CD8-positive, alpha-beta memory T cell (primary cell): ENCODE measurements at places on chromosomes 13 and 19. TPM values are rescaled to one million over a fixed set of nuclear protein-coding genes. Genes with fewer than 3 reads are reported as not detected.

The PGLYRP1 gene
- total RNA-seq = not detected

The IL4I1 gene
- total RNA-seq = 35.6 TPM

The CDC34 gene
- 56.9 TPM for total RNA-seq

The GDF15 gene
- 0.28 TPM for total RNA-seq

The TMEM145 gene
- total RNA-seq = not detected

The PSG3 gene
- total RNA-seq = not detected

The FCER2 gene
- total RNA-seq = 0.96 TPM

The OR10H1 gene
- not detected for total RNA-seq

The SIGLEC10 gene
- 2.4 TPM for total RNA-seq

GRCh38 chr13:36999054-36999714 lies at the start of gene ALG5:
Gene ALG5 (minus strand): TSS chr13:36999340. CDS start chr13:36999300, 40 bp downstream.
- DNase-seq = peak; percentile 97
- peak within 1 kb of the TSS; percentile 95 for H3K27ac ChIP-seq
- H3K4me1 ChIP-seq = peaks cover 22% of the 10 kb centered on the region

DNA sequence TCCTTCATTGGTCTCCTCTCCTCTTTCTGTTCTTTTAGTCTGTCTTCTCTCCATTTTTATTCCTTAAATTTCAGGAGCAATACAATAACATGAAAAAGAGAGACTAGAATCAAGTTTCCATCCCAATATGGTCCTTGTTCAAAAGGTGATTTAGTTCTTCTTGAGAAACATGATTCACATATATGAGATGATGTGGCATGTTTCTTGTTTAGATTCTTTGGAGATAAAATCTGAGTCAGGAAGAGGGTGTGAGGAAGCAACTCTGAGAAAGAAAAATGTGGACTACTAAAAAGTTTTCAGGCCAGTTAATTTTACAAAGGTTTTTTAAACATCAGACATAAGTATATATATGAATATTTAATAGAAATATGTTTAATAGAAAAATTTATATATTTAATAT lies 231.4 kb downstream of the OXGR1 start:
- H3K27me3 ChIP-seq = no peaks in the 10 kb centered on the region
- H3K4me1 ChIP-seq = no peaks in the 10 kb centered on the region
- no peak overlapping the region for H3K4me3 ChIP-seq
- H3K27ac ChIP-seq = no peak overlapping the region

DNA sequence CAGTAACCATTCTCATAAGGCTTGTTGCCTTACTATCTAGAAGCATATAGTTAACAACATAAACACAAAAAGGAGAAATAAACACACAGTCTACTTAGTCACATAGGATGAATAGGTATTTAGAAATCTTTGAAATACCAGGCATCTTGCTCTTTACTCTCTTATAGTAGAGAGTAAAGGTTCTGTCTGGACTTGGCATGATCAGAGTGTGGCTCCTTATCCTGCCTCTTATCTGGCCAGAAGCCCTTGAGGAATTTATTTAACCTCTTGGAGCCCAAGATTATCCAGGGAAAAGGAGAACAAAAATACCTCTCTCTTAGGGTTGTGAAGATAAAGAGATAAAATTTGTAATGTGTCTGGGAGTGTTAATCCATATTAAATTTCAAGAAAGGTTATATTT lies 100.2 kb upstream of the MBNL2 start:
- DNase-seq = no peak
- no peak overlapping the region for H3K4me3 ChIP-seq
- H3K4me1 ChIP-seq = no peaks in the 10 kb centered on the region

- H3K27ac ChIP-seq = no peak overlapping the region
- no peaks in the 10 kb centered on the region for H3K36me3 ChIP-seq
- DNase-seq = no peak
- no peaks in the 10 kb centered on the region for H3K4me1 ChIP-seq
- H3K4me3 ChIP-seq = no peak overlapping the region
Observed at GRCh38 chr13:93899981-93900380, 579.5 kb downstream of the DCT start.

DNA sequence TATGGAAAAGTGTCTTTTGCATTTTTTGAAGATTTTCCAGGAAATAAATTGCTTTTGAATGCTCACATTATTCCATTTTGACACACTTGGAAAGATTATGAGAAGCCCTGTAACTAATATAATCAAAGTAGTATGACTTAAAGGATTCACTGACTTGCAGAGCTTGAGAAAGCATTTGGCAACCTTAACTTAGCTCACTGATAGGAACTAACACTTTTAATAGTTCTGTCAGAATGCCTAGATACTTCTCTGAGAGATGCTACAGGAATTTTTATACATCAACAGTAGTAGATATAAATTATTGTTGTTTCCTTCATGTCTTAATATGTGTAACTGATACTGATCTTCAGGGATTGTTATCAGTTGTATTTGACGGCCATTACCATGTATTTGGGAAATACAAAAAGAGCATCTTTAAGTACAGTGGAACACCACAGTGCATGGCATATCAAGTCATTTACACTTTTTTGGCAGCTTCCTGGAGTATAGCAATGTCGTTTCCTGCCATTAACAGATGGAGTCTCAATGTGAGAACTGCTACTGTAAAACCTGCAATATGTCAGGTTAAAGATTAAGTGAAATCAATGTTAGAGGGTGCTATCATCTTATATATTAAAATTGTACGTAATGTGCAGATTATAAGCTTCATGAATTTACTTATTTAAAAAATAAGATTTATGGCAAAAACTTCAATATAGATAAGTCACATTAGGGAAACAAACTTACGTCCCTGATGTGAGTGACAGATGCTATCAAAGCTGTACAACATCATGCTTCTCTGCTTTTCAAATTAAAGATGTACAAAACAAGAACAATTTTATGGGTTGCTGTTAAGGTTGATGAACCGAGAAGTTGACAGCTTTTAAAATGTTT lies 1159.8 kb upstream of the MIR17HG start:
- no peaks in the 10 kb centered on the region for H3K4me1 ChIP-seq
- no peak overlapping the region for H3K4me3 ChIP-seq
- H3K27me3 ChIP-seq = no peaks in the 10 kb centered on the region
- DNase-seq = no peak

GRCh38 chr13:105144936-105145335 lies 1390.5 kb downstream of the EFNB2 start:
- no peaks in the 10 kb centered on the region for H3K4me1 ChIP-seq
- H3K36me3 ChIP-seq = no peaks in the 10 kb centered on the region
- no peak overlapping the region for H3K27ac ChIP-seq
- H3K4me3 ChIP-seq = no peak overlapping the region
- no peak for DNase-seq

- no peak overlapping the region for H3K27ac ChIP-seq
- DNase-seq = peak; percentile 77
- no peaks in the 10 kb centered on the region for H3K4me1 ChIP-seq
- H3K36me3 ChIP-seq = no peaks in the 10 kb centered on the region
- no peaks in the 10 kb centered on the region for H3K27me3 ChIP-seq
- H3K4me3 ChIP-seq = no peak overlapping the region
Observed at GRCh38 chr19:47863514-47863936, 4.5 kb downstream of the TPRX2 start.

DNA sequence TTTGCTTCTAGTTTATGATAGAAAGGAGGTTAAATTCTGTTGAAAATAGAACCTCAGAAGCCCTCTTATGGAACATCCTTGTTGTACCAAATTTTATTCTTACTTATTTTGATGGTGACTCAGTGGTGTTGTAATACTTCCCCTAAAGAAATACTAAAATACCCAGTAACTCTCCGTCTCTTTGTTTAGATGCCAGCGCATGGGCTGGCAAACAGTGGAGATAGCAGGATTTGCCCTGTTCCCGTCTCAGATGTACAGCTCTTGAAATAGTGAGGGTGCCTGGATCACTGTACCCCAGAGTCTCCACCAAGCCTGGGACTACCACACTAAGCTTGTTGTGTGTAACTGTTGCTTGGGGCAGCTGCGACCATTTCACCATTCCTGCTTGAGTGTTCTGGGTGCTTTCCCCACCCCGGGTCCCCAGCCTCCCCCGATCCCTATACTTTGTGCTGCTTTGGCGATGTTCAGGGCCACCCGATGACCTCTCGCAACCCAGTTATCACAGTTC lies 67.0 kb upstream of the TEX29 start:
- no peaks in the 10 kb centered on the region for H3K27me3 ChIP-seq
- peaks cover 11% of the 10 kb centered on the region for H3K36me3 ChIP-seq
- H3K4me3 ChIP-seq = no peak overlapping the region
- no peak for DNase-seq

GRCh38 chr13:42377640-42378382 lies 105.9 kb downstream of the AKAP11 start:
- H3K4me3 ChIP-seq = no peak overlapping the region
- H3K27ac ChIP-seq = no peak overlapping the region
- no peaks in the 10 kb centered on the region for H3K27me3 ChIP-seq
- H3K4me1 ChIP-seq = peaks cover 17% of the 10 kb centered on the region
- H3K36me3 ChIP-seq = no peaks in the 10 kb centered on the region
- peak; percentile 52 for DNase-seq

DNA sequence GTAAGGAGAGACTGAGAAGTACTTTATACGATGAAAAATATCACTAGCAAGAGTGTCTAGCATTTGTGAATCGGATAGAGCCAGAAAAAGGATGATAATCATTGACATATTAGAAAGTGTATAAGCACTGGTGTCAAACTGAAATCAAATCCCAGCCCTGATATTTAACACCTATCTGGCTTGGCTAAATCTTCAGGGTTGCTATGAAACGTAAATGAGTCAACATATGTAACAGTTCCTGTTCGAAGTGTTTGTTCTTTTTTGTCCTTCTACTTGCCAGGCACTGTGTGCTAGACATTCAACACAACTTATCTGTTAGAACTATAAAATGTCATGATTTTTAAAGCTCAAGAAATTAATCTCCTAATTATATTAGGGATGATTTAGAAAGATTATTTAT lies 40.8 kb downstream of the SERPINE3 start:
- DNase-seq = no peak
- H3K27me3 ChIP-seq = no peaks in the 10 kb centered on the region
- no peaks in the 10 kb centered on the region for H3K4me1 ChIP-seq
- H3K36me3 ChIP-seq = peaks cover 16% of the 10 kb centered on the region

GRCh38 chr19:38298821-38299680 lies 5.0 kb upstream of the C19orf33 start:
- H3K27me3 ChIP-seq = no peaks in the 10 kb centered on the region
- no peaks in the 10 kb centered on the region for H3K4me1 ChIP-seq
- H3K27ac ChIP-seq = no peak overlapping the region

DNA sequence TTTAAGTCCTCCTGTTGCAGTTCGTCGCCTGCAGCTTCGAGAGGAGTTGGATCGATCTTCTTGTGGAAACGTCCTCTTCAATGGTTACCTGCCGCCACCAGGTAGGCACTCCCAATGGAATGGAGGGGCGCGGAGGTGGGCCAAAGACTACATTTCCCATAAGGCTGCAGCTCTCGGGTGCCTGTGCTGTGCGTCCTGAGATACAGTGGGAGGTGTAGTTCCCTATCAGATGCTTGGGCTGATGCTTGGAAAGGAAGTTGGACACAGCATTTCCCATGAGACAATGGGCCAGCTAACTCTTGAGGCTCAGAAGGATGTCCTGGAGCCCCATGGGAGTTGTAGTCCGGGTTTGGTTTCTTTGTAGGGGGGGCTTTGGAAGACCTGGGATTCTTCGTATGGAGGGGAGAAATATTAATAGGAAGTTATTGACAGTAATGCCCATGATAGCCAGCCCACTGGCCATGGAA lies 1.8 kb downstream of the SHKBP1 start:
- H3K27me3 ChIP-seq = no peaks in the 10 kb centered on the region
- H3K27ac ChIP-seq = no peak overlapping the region
- DNase-seq = no peak
- H3K36me3 ChIP-seq = peaks cover 18% of the 10 kb centered on the region

DNA sequence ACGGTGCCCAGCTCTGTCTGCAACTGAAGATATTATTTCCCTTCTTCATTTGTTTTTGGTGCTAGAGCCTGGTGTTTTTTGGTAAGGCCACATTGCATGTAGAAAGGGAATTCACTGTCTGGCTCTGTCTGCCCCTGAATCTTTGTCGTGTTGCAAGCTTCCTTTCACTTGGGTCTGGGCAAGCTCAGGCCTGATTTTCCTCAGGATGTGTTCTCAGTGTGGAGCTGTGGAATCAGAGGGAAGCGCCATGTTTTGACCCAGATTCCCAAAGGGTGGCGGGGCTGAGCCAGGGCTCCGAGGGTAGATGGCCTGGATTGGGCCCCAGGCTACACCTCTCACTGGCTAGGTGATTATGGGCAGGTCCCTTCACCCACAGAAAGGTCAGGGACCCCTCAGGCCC lies 8.6 kb downstream of the PRKCSH start:
- H3K36me3 ChIP-seq = peaks cover 21% of the 10 kb centered on the region
- H3K27me3 ChIP-seq = no peaks in the 10 kb centered on the region
- H3K4me3 ChIP-seq = no peak overlapping the region
- DNase-seq = no peak

DNA sequence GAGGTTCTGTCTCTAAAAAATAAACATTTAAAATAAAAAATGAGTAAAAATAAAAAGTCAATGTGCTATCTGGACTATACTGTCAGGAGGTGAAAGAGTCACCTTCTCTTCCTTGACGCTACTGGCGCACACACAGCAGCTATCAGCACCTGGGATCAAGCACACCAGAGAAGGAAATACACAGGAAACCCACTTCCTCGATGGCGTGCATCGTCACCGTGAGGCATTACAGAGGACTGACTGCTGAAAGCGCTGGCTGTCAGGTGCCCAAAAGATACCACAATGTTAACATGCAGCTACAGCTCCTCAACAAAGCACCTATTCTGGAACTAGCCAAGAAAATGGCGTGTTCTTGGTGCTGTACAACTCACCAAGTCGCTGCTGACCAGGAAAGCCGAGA lies 6.1 kb downstream of the SLC35E1 start:
- peak overlapping the region; percentile 9 for H3K4me3 ChIP-seq
- H3K27ac ChIP-seq = no peak overlapping the region
- DNase-seq = peak; percentile 74
- peaks cover 37% of the 10 kb centered on the region for H3K4me1 ChIP-seq
- no peaks in the 10 kb centered on the region for H3K27me3 ChIP-seq

- H3K4me1 ChIP-seq = no peaks in the 10 kb centered on the region
- H3K27me3 ChIP-seq = no peaks in the 10 kb centered on the region
- peaks cover 9% of the 10 kb centered on the region for H3K36me3 ChIP-seq
- no peak overlapping the region for H3K4me3 ChIP-seq
- no peak for DNase-seq
Observed at GRCh38 chr13:41694545-41695301, 237.4 kb downstream of the RGCC start.

DNA sequence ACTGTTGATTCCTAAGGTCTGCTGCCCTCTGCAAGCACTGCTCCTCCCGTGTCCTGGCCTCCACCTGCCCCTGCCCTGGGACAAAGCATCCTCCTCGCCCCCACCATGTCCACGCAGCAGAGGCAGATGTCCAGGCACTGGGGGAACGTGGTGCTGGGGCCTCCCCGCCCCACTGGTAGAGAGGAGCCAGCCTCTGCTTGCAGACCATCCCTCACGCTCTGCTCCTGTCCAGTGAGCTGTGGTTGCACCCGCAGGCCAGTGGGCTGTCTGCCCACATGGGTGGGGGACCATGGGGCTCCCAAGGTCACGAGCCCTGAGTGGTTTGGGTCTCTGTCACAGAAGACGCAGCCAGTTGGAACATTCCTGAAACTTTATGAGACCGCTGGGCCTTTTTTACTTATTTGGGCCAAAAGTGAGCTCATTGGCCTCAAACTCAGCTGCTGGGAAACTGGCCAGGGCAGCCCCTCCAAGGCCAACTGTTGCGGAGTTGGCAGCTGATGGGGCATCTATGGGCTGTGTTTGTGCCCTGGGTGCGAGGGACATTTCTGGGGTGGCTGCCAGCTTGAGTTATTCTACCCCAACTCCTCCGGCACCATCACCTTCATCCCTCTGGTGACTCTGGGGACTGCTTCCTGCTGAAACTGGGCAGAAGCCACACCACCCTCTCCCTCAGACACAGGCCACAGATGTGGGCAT lies 64.8 kb upstream of the F7 start:
- no peaks in the 10 kb centered on the region for H3K36me3 ChIP-seq
- no peak for DNase-seq
- H3K4me1 ChIP-seq = no peaks in the 10 kb centered on the region
- no peaks in the 10 kb centered on the region for H3K27me3 ChIP-seq
- no peak overlapping the region for H3K27ac ChIP-seq
